T-helper 1 cell (primary cell): ENCODE measurements at places on chromosomes 3 and 15.
A peak's percentile ranks its signal among the peaks of the same experiment; 100 is the strongest.

DNA sequence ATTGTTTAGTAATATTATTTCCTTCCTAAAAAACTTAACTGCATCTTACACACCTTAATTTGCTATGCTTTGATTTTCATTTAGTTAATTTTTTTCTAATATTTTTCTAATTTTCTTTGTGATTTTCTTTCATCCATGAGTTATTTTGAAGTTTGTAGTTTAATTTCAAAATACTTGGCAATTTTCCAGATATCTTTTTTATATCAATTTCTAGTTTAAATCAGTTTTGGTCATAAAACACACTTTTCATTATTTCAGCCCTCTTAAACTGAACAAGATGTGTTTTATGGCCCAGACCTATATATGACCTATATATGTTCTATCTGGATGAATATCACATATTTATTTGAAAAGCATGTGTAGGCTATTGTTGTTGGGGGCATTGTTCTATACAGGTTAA, 759.9 kb upstream of the SGO1 start:
- no peak for DNase-seq

DNA sequence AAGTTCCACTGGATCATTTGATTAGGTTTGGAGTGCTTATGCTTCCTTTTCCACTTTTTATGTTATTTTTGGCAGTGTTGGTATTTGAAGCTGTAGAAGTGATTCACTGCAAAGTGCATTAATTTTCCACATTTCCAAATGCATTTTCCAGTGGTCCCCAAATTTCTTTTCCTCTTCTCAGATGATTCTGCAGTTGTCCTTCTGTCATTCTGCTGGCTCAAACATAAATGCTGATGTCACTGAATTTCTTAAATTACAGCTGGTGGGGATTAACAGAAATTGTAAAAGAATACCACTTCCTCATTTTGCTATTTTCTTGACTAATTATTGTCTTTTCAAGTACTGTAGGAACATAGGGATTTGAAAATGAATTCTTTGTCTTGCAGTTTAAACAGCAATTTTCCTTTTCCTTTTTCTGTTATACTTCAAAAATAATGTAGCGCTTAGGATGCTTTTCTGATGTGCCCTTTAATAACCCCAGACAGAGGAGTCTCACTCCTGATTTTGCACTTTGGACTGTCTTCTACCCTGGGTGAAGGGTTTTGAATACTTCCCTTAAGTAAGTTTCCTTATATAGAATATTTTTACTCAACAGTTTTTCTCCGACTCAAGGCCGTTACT, 25.0 kb downstream of the MITF start:
- DNase-seq, result no peak

DNA sequence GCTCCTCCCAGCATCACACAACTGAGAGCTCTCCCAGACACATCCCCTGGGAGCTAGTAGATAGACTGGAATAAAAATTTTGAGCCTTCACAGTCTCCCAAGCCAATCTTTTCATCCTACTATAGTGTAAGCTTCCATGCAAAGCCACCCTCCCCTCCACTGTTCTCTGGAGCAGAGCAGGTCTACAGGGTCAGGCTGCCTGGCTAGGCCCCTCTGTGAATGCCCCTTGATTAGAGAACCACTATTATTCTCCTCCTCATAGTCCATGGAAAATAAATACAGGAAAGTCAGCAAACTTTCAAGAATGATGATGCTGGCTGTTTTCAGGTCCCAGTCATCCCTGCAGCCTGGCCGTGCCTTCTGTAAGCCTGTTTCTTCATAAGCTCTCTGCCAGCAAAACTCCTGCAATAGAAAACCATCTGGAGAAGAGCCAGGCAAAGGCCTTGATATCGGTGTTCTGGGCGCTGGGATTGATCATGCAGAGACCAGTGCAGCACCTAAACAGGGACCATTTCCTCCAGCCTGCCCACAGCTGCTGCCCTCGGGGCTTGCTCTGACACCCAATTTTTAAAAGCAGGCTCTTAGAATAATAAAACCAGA, 51.7 kb downstream of the CRYGS start:
- DNase-seq, result no peak

DNA sequence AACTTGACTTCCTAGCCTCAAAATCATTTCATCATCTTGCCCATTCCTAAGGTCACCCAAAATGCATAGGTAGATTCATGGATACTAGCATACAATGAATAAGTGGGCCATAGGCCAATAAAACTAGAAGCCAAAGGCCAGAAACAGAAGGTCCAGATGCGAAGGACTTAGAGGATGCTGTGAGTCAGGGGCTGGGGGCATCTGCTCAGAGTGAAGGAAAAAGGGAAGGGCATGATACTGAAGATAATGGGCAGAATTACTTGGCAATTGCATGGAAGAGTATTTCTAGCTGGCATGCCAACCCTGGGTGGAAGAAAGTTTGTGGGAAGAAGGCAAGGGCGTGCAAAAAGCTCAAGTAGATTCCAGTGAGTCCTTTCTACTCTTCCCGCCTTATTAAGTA, 27.5 kb downstream of the ILDR1 start:
- DNase-seq, result no peak

- DNase-seq, result no peak
These were observed 145.1 kb downstream of the SEMA6D start for GRCh38 chr15:47862402-47862801.

DNA sequence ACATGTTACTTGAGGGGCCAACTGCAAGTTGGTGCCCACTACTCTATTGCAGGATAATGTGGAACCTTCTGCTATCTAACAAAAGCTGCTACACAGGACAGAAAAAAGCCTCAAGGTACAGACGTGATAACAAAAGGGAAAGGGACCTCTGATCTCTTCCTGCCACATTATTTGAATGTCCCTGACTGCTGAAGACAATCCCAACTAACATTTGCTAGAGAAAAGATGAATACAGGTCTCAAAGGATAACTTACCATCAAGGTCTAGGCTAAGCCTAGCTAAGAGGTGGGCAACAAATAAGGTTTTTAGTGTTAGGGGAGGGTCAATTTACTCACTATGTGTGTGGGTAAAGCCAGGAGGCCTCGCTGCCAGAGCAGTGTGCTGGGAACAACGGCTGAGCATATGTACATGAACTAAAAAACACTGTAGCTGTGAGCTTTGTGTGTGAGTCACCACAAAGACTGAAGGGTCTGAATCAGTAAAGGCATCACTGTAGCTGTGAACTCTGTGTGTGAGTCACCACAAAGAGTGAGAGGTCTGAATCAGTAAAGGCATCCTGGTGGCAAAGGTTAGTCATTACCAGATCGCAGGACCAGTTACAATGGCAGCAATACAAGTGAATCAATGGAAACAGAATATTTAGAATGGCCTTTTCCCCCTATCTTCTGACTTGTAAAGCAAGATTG, 111.7 kb downstream of the LMLN start:
- DNase-seq, result peak; percentile 79

GRCh38 chr3:197019535-197019934, 10.1 kb downstream of the MELTF start:
- no peak for DNase-seq

DNA sequence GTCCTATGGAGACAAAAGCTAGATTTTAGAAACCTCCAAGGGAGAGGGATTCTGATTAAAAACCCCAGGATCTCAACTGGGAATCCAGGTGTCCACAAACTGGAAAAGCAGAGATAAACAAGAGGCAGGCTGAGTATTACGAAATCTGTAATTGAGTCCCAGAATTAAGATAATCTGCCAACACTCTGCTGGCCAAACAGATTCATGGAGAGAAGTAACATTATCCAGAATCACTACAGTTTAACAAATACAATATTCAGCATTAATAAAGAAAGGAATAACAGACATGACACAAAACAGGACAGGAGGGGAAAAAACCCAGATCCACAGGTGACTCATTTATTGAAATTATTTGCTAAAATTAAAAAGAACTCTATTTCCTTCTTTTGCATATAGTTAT, 227.2 kb upstream of the NANOGP8 start:
- DNase-seq, result no peak

DNA sequence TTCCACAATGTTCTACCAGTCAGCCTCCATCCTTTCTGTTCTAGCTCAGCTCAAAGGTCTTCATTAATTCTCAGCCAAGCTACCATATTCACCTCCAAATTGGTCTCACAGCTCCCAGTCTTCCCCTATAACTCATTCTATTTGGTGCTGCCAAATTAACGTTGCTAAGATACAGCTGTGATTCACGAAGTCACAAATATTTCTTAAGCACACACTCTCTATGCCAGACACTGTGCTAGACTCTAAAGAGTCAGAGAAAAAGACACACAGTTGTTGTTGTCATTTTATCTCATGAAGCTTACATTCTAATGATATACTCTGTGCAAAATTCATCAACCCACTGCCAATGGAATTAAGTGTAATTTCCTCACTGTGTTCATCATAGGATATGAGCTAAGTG, 102.8 kb downstream of the FRMD5 start:
- no peak for DNase-seq

DNA sequence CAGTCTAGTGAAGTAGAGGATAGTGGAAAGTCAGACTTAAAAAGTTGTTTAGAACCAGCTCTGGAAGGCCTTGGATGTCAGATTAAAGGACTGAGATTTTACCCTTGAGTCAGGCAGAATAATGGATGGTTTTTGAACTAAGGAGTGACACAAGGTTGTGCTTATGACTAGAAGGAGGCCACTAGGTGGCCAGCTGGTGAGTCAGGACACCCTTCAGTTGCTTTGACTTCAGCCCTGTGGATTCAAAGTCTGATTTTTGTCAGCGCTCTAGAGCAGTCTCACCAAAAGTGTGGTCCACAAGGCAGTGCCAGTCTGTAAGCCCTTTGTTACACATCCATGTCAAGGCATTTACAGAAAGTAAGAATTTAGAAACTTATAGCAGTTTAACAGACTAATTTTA, 3.8 kb upstream of the GABPB1 start:
- no peak for DNase-seq

DNA sequence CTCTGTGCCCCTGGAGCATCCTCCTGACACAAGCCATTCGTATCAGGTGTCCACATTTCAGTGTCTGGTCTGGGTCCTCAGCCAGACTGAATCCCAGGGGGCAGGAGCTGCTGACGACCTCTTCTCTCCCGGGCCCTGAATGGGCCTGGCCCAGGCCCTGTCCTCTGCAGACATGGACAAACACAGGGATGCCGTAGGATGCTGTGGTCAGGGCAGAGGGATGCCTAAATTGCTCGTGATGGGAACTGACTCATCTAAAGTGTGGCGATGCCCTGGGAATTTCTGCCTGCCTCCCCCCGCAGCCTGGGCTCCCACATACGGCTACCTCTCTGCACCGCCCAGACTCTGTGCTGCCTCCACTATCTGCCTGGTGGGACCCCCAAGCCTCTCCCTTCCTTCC, 58.5 kb upstream of the CTSH start:
- no peak for DNase-seq

DNA sequence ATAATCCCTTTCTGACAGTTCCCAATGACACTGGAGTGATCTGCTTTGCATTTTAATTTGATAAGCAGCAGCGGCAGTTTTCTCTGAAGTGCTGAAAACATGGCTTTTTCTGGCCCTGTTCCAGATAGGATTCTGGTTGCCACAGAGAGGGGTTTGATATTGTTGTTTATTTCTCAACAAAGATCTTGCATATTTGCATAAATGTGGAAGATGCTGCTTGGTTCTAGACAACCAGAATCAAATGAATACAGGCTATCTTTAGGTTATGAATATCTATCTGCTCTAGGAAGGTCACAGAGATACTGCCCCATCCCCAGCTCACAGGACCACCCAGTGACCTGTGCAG, 137.1 kb downstream of the ZNF609 start:
- DNase-seq, result peak; percentile 16

- DNase-seq, result no peak
These were observed 53.9 kb downstream of the COPS2 start for GRCh38 chr15:49101536-49101935.
